Dermis microvascular lymphatic vessel endothelial cell (primary cell): ENCODE measurements at places on chromosomes 2 and 18. TPM values are rescaled to one million over a fixed set of nuclear protein-coding genes. Genes with fewer than 3 reads are reported as not detected.

Gene PASK
- 5.8 and 13.0 TPM in 2 replicates for total RNA-seq

Gene CREG2
- 0.39 and 0.51 TPM in 2 replicates for total RNA-seq

Gene IL1A
- total RNA-seq = not detected in 2 replicates

Gene PAIP2B
- total RNA-seq = 1.0 and 1.3 TPM in 2 replicates

Gene CENPA
- total RNA-seq = 5.2 and 17.1 TPM in 2 replicates

Gene SERPINB4
- 0.13 TPM in 1 of 2 replicates, not detected in the other for total RNA-seq

Gene GCKR
- total RNA-seq = 0.13 TPM in 1 of 2 replicates, not detected in the other
